ENCODE measurements at places on chromosomes 7 and 10.

- no peak for DNase-seq
Measured at GRCh38 chr7:16463949-16464715, 1.4 kb downstream of the SOSTDC1 start.

DNA sequence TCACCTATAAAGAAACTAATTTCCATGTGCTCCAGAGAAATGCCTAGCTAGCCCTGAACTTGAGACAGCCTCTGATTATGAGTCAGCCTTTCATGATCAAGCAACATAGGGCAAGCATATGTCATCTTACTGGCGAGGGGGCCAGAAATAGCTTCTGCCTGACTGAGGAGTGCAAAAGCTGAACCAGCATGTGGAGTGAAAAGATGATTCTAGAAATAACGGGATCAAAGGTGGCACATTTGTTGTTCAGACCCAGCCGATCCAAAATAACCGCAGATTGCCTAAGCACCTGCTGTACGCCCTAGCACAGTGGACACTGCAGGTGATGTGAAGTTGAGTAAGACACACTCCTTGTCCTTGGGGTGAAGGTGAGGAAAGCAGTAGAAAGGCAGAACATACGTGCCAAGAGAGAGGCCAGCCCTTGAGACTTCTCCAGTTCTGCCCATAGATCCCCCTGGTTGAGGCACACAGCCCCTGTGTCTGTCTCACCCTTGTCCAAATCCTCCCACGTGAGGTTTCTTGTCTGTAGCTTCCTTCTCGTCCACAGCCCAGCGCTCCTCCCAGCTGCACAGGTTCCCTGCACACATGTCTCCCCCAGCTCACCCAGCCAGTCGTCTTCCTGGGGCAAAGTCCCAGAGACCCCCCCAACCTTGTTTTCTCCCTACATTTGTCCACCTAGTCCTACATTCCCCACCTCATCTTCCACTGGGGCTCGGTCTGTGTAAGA, 2.8 kb upstream of the BCL7B start:
- no peak for DNase-seq

- no peak for DNase-seq
Measured at GRCh38 chr10:104433669-104434068, 80.0 kb downstream of the CFAP58 start.

- no peak for DNase-seq
Measured at GRCh38 chr7:47039904-47040303, 542.0 kb downstream of the TNS3 start.

- DNase-seq = no peak
Measured at GRCh38 chr10:84390364-84390763, 62.0 kb downstream of the CCSER2 start.

- DNase-seq = no peak
Measured at GRCh38 chr10:101380353-101381017, 26.5 kb downstream of the BTRC start.

DNA sequence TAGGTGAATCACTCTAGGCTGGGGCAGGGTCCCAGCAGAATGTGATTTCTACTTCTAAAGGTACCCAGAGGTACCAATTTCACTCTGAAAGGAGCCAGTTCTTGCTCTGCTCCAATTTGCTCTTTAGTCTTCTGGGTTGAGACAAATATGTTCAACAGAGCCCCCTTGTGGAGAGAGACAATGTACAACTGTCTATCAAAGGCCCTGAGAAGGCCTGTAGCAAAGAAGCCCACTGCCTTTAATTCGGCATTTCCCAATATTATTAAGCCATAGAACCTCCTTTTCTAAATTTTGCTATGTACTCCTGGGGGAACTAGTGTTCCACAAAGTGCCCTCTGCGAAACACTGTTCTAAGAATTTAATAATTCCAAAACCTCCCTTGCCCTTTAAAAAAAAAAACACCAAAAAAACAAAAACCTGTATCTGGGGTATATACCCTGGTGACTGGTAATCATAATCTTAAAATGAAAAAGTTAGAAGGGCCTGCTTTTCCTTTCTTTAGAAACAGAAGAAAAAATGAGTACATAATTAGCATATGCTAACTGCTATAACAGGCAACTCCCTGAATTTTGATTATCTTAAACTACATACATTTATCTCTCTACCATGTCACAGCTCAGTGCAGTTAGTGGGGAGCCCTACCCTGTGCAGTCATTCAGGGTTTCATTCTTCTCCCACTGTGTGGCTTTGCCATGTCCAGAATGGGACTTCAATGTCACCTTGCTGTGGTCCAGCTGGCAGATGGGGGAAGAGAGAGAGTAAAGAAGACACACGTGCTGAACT, 160.9 kb upstream of the BMPER start:
- no peak for DNase-seq

DNA sequence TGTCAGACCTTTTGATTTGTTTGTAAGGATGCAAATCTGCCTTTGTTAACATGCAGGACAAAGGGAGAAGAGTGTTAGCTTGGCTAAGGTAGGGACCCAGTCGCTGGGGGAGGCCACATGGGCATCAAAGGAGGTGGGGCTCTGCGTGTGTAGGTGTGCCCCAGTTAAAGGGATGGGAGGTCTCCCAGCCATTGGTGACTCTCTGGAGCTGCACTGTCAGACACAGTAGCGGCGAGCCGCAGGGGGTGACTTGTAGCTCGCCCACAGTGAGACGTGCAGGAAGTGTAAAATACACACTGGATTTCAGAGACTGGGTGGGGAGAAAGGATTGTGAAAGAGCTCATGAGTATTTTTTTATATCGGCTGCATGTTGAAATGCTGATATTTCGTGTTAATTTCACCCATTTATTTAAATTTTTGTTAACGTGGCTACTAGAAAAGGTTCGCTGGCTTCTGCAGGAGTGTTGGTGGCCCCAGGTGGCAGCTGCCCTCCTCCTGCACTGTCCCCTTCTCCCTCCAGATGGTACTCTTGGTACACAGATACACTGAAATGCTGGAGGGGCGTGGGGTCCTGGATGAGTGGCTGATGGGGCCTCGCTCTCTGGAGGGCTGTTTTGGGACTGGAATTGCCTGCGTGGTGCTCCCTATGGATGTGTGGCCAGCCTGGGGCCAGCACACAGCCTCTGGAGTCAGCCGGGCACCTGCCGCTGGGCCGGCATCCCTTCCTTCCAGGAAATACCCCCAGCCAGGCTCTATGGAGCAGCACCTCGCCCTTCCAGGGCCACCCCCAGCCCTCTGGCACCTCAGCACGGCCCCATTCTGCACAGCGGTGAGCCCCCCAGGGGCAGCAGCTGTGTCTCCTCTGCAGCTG, 59.2 kb downstream of the LHPP start:
- no peak for DNase-seq

- no peak for DNase-seq
Measured at GRCh38 chr7:18675579-18675978, 180.0 kb downstream of the HDAC9 start.

- no peak for DNase-seq
Measured at GRCh38 chr7:16063716-16064675, 357.3 kb downstream of the CRPPA start.

GRCh38 chr7:75878312-75878768, 494 bp upstream of the RHBDD2 start:
- no peak for DNase-seq

DNA sequence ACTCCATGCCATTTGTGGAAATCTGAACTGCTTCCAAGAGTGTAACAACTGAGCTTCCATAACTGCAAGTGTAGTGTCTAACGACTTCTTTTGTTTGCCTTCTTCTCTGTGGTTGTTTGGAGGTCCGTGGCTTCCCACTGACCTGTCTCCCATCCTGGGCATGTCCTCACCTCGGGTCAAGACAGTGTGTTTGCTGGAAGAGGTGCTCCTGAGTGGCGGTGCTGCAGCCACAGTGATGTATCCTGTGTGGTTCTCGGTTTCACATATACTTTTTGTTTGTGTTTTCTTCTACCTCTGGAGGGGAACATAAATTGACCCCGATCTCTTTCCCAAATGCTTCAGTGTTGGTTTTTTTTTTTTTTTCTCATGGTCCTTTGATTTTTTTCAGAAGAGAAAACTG, 84.7 kb upstream of the NPVF start:
- no peak for DNase-seq

GRCh38 chr10:102422545-102423129, 2.0 kb downstream of the FBXL15 start:
- DNase-seq = peak; percentile 64

DNA sequence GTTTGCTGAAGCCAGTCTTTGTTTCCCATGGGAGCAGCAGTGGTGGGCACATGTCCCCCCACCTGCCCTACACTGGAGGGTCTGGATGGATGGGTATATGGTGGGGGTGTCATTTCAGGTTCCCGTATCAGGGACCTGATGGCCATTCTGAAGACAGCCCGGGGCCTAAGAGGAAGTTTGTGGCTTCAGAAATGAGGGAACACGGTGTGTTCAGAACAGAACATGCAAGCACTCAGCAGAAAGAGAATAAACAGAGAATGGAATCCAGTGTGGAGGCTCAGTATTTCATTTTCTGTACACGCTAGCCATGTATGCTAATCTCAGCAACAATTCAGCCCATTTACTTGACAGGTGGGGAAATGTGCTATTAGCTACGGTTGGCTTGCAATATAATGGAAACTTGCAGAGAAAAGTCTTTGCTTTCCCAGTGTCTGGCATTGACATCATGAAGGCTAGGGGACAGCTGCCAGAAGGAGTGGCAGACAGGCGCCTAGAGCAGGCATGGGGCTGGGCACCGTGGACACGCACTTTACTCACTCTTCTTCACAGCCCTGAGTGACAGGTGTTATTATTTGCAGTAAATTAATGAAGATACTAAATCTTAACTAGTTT, 98.6 kb downstream of the ELMO1 start:
- DNase-seq = no peak
